Left colon (tissue), 2 donors: ENCODE measurements at places on chromosomes 1 and 21. TPM values are rescaled to one million over a fixed set of nuclear protein-coding genes. Genes with fewer than 3 reads are reported as not detected.
A peak's percentile ranks its signal among the peaks of the same experiment; 100 is the strongest.

The OR10Z1 gene
- total RNA-seq = not detected

The GNG12 gene
- total RNA-seq = 146 TPM

GRCh38 chr1:11735854-11736745 lies at the start of gene AGTRAP:
Gene AGTRAP, plus strand, starts transcription at chr1:11736136. Its CDS starts 73 bp downstream, at chr1:11736209.
- DNase-seq = peak; percentile 99

GRCh38 chr1:192565946-192566345 lies 9.6 kb upstream of the RGS1 start:
- DNase-seq = no peak

GRCh38 chr1:43352881-43353280 lies 5.9 kb upstream of the CDC20 start:
- DNase-seq = no peak

- DNase-seq = no peak
Observed at GRCh38 chr1:169086603-169087455, 19.7 kb upstream of the ATP1B1 start.

- no peak for DNase-seq
Observed at GRCh38 chr1:200905411-200906052, 10.8 kb downstream of the INAVA start.

GRCh38 chr21:23574932-23575331 lies 2032.3 kb downstream of the MRPL39 start:
- DNase-seq = no peak

- no peak for DNase-seq
Observed at GRCh38 chr1:89972024-89972423, 22.9 kb upstream of the ZNF326 start.
